Naive thymus-derived CD4-positive, alpha-beta T cell (primary cell): ENCODE measurements at places on chromosomes 3 and 15. TPM values are rescaled to one million over a fixed set of nuclear protein-coding genes. Genes with fewer than 3 reads are reported as not detected.

GRCh38 chr3:71708476-71709105 is 16.6 kb downstream of the EIF4E3 start:
- DNase-seq = no peak

DNA sequence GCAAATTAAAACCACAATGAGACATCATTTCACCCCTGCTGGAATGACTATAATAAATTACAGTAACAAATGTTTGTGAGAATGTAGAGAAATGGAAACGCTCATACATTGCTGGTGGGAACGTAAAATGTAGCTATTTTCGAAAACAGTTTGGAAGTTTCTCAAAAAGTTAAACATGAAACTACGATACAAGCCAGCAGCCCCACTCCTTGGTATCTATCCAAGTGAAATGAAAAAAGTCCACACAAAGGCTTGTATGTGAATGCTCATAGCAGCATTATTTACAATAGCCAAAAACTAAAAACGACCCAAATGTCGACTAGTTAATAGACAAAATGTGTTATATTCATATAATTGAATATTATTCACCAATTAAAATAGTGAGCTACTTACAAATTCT is 22.9 kb upstream of the CFAP20DC start:
- no peak for DNase-seq

GRCh38 chr15:65020419-65020818 is 9.0 kb downstream of the MTFMT start:
- DNase-seq = no peak

DNA sequence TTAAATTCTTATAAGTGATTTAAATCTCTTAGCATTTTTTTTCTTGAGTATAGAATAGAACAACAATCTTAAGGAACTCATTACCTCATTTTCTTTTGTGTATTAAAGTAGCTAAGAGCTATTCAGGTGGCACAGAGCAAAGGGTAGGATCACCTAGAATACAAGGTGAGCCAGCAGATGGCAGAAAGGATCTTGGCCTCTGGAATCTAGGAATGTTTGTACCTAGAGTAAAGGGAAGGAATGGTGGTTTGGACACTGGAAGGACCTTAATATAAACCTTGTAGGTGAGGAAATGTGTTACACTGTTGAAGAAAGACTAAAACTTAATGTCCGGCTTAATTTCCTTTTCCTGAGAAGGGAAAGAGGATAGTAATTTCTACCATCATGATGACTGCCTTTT is 89.0 kb downstream of the GHSR start:
- no peak for DNase-seq

DNA sequence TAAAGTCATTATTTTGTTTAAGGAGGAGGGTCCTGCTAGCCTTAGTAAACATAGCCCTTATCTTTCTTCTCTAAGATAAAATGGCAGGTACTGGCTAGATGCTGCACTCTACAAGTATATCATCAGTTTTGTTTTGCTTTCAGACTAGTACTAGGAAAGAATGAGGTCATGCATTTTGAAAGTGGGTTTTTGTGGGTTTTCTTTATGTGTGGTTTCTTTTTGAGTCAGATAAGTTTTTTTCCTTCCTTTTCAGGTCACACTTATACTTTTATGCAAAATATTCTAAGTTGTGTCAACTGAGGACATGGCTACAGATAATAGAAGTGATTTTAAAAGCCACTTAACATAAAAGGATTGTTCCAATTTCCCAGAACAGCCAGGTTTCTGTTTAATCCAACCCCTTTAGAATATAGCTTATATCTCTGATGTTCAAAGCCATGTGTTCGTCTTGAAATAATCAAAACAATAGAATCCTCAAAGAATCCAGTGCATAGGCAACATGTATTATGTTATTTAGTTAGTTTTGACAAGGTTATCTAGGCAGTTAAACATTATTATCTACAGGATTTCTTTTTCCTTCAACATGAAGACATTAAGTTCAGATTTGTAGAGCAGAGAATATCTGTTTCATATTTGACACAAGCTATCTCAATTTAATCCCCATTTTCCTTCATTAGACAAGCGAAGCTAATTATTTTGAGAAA is 406.2 kb downstream of the RBMS3 start:
- DNase-seq = no peak

DNA sequence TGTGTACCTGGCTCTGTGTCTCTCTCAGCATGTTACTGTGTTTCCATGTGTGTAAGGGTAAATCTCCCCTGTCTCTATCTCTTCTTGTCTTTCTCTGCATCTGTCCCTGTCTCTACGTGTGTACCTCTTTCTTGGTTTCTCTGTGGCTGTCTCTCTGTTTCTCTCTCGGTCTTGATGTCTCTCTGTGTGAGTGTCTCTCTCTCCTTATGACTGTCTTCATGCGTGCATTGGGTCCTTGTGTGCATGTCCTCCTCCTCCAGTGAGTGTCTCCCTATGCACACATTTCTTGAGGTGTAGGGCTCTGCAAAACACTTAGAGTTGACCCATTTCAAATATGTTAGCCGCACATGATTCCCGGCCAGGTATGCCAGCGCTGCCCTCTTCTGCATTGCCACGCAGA is 903.3 kb upstream of the CFAP20DC start:
- no peak for DNase-seq

- no peak for DNase-seq
Observed at GRCh38 chr15:35142578-35142977, 57.5 kb upstream of the NANOGP8 start.

GRCh38 chr3:14570864-14571263 is 30.7 kb upstream of the GRIP2 start:
- no peak for DNase-seq

DNA sequence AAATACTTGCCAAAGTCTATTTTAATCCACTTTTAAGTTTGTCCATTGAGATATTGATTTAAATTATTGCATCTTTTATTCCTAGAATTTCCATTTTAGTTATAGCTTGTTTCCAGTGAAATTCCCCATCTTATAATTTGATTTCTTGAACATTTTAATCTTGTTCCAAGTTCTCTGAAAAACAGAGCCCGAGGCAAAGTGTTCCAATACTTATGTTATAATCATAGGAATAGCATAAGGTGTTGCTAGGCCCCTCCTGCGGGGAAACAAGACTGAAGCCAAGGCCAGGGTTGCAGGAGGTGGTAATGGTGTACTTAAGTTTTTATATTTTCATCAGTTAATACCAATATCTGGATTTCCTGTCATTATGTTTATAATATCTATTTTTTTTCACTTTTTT is 226.6 kb downstream of the ADAMTSL3 start:
- no peak for DNase-seq

GRCh38 chr3:110968076-110968475 is 103.5 kb upstream of the NECTIN3 start:
- no peak for DNase-seq

GRCh38 chr3:190701096-190701532 is 161.4 kb downstream of the GMNC start:
- no peak for DNase-seq

DNA sequence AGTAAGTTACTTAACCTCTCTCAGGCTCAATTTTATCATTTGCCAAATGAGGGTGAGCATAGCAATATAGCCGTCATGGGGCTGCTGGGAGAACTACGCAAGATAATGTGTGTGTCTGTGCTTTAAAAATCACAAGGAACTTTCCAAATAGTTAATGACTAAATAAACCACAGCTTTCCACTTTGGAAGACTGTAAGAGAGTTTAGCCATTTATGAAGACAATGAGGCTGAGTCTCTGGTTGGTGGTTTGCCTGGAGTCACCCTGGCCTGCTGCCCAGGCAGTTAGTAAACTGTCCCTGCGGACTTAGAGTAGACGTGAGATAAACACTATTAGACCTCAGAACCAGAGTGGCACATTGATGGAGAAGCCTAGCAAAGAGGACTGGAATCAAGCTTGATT is 357.7 kb downstream of the CLSTN2 start:
- DNase-seq = no peak

DNA sequence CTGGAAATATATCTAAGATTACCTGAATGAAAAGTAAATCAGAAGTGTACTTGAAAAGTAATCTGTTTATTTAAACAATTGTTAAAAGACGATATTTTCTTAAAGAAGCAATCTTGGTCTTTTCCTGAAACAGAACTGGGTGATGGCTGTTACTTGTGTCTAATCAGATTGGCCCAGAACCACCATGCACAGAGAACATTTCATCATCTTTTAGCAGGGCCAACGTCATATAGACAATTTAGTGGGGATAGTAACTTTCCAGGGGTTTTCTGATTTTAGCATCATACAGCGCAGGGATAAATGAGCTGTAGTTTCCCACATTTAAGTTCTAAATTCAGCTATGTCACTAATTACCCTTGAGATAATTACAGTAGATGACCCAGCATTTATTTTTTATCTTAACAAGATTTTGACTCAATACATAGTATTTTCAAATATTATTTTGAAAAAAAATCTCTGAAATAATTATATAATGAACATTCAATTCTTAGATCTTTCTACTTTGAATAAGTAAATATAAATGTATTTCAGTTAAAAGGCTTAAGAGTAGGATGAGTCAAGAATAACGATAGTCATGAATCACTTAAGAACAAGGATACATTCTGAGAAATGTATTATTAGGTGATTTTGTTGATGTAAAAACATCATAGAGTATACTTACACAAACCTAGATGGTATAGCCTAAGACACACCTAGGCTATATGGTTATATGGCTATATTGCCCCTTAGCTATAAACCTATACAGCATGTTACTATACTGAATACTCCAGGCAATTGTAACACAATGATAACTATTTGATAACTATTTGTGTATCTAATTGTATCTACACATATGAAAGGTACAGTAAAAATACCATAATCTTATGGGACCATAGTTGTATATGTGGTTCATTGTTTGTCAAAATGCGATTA is 103.8 kb upstream of the MME start:
- DNase-seq = no peak

GRCh38 chr3:31343075-31343474 is 189.7 kb upstream of the STT3B start:
- no peak for DNase-seq

GRCh38 chr3:190345027-190345821 is 23.0 kb upstream of the CLDN1 start:
- no peak for DNase-seq

- DNase-seq = no peak
Observed at GRCh38 chr3:120801484-120801883, 58.9 kb downstream of the GTF2E1 start.

DNA sequence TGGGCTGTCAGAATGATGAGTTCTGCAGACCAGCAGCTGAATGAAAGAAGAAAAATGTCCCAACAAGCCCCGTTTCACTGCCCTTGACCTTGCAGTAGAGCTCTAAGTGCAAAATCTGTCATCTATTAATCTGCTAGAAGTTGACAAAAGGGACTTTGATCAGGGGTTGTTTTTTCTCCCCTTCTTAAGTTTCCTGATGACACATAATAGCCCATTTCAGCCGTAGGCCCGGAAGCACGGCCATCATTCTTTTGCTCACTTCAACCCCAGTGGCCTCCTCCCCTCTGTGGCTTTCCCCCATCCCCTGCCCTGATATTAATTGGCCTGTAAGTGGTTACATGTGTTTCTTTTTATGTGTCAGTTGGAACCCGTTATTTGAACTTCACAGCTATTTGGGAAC is 298.9 kb downstream of the RPLP1 start:
- no peak for DNase-seq

- DNase-seq = no peak
Observed at GRCh38 chr15:78492872-78493271, 14.5 kb upstream of the HYKK start.

DNA sequence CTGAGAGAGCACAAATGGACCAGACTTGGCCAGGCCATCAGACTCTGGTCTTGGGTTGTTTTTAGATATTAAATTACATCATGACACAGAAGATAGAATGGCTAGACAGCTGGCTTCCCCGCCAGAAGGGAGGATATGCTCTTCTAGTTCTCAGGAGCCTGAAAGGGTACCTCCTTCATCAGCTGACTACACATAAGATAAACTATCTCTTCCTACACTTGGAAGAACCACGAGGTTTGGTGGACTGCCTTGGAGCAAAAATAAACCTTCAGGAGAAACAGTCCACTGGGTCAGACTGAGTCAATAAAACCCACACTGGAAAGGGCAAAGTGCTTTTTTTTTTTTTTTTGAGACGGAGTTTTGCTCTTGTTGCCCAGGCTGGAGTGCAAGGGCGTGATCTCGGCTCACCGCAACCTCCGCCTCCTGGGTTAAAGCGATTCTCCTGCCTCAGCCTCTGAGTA is 26.3 kb upstream of the DYNC1LI1 start:
- DNase-seq = no peak

- DNase-seq = no peak
Observed at GRCh38 chr3:24485511-24485910, 9.1 kb downstream of the THRB start.

DNA sequence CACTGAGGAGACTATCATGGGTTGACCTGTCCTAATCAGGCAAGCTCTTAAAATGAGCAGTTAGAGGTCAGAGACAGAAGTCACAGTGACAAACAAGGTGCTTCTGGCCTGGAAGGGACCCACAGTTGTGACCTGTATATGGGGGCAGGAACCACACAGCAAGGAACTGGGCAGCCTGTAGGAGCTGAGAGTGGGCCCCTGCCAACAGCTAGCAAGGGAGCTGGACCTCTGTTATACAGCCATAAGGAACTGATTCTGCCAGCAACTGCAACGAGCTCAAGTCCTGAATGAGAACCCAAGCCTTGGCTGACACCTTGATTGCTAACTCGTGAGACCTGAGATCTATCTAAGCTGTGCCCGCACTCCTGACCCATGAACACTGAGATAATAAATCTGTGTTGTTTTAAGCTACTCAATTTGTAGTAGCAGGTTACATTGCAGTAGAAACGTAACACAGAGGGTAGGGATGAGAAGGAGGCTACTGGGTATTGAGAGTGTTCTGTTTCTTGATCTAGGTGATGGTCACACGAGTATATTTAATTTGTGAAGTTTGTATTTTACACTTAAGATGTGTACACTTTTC is 44.5 kb upstream of the MAGI1 start:
- DNase-seq = no peak

- no peak for DNase-seq
Observed at GRCh38 chr15:41553731-41554130, 5.3 kb upstream of the TYRO3 start.

GRCh38 chr3:170740726-170741591 is 129.0 kb downstream of the RPL22L1 start:
- no peak for DNase-seq

- no peak for DNase-seq
Observed at GRCh38 chr3:152325136-152325535, 56.4 kb downstream of the MBNL1 start.

Gene ROBO2
- not detected for total RNA-seq

Gene NOX5
- total RNA-seq = not detected in 2 replicates

Gene CLRN1
- not detected for total RNA-seq

Gene ILDR1
- 0.31 TPM in 1 of 2 replicates, not detected in the other for total RNA-seq

Gene HCN4
- not detected for total RNA-seq

Gene ZBBX
- total RNA-seq = not detected in 2 replicates

Gene ADCY5
- total RNA-seq = not detected

Gene CIB1
- 76.8 TPM for total RNA-seq

Gene BFSP2
- not detected for total RNA-seq

Gene PRR20G
- total RNA-seq = not detected

Gene APEH
- 82.4 TPM for total RNA-seq

Gene SPESP1
- total RNA-seq = not detected

Gene C3orf22
- total RNA-seq = not detected

Gene KLF13
- total RNA-seq = 256 TPM

Gene PYGO1
- total RNA-seq = not detected in 2 replicates
